ENCODE measurements at places on chromosomes 6 and 20. TPM values are rescaled to one million over a fixed set of nuclear protein-coding genes. Genes with fewer than 3 reads are reported as not detected.

KIF6 gene
- total RNA-seq = 0.79 TPM

GRCh38 chr6:138593909-138594757 is 94.8 kb upstream of the NHSL1 start:
- peaks cover 33% of the 10 kb centered on the region for H3K4me1 ChIP-seq
- no peak for DNase-seq
- H3K27me3 ChIP-seq = no peaks in the 10 kb centered on the region

GRCh38 chr6:27863962-27864905 is 48.0 kb downstream of the OR2B2 start:
- H3K4me1 ChIP-seq = peaks cover 12% of the 10 kb centered on the region
- H3K4me3 ChIP-seq = peak overlapping the region; percentile 97
- H3K36me3 ChIP-seq = peaks cover 5% of the 10 kb centered on the region

- H3K27me3 ChIP-seq = no peaks in the 10 kb centered on the region
- peaks cover 5% of the 10 kb centered on the region for H3K4me1 ChIP-seq
- peak overlapping the region; percentile 90 for H3K27ac ChIP-seq
- H3K4me3 ChIP-seq = peak overlapping the region; percentile 37
These were observed 374.3 kb downstream of the CDH26 start for GRCh38 chr20:60332523-60332922.

SLC17A9 gene
- 3.9 TPM for total RNA-seq

GRCh38 chr6:128327890-128328289 is 192.5 kb downstream of the PTPRK start:
- H3K36me3 ChIP-seq = peaks cover 28% of the 10 kb centered on the region
- H3K27ac ChIP-seq = no peak overlapping the region
- DNase-seq = no peak
- H3K4me3 ChIP-seq = no peak overlapping the region
- no peaks in the 10 kb centered on the region for H3K27me3 ChIP-seq

SEMG1 gene
- total RNA-seq = not detected

DNA sequence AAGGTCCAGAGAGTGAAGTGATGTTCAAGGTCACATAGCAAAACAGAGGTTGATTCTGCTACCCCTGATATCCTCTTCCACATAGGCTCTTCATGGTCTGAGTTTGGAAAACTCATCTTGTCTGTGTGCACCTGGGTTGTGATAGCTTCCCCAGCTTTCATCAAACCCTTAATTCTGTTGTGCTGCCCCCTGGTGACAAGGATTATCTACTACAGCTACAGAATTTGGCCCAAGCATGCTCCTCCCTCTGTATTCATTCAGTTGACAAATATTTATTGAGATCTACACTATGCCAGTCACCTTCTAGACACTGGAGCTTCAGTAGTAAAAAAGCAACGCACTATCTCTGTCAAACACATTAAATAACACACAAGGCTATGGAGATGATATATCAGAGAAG is 50.4 kb downstream of the SMPDL3A start:
- no peak overlapping the region for H3K4me3 ChIP-seq
- H3K4me1 ChIP-seq = peaks cover 5% of the 10 kb centered on the region
- H3K36me3 ChIP-seq = no peaks in the 10 kb centered on the region
- H3K27me3 ChIP-seq = peaks cover 18% of the 10 kb centered on the region

SIRPA gene
- 11.4 TPM for total RNA-seq

DNA sequence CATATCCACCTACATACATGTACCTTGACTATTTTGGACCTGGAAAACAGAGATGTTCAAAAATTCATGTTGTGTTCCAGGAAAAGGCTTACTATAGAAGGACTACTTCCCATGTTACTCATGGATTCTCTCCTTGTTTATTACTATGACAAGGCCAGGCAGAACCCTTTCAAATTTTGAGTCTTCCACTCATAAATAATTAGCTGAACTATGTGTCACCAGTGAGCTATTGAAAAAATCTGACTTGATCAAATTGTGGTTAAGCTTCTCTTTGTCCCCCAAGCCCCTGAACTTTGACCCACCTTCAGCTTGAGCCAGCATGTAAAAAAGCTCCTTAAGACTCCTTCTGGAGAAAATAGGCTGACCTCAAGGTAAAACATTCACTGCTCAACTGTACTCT is 1142.8 kb upstream of the EYS start:
- H3K27ac ChIP-seq = no peak overlapping the region
- H3K27me3 ChIP-seq = no peaks in the 10 kb centered on the region
- no peaks in the 10 kb centered on the region for H3K4me1 ChIP-seq
- no peaks in the 10 kb centered on the region for H3K36me3 ChIP-seq

APCDD1L gene
- 0.53 TPM for total RNA-seq

CDK5RAP1 gene
- total RNA-seq = 58.3 TPM

- H3K4me1 ChIP-seq = no peaks in the 10 kb centered on the region
- no peak for DNase-seq
- H3K4me3 ChIP-seq = no peak overlapping the region
- no peaks in the 10 kb centered on the region for H3K36me3 ChIP-seq
- no peak overlapping the region for H3K27ac ChIP-seq
- no peaks in the 10 kb centered on the region for H3K27me3 ChIP-seq
These were observed 18.1 kb downstream of the HTR1B start for GRCh38 chr6:77445214-77445613.

- no peaks in the 10 kb centered on the region for H3K36me3 ChIP-seq
- H3K4me3 ChIP-seq = no peak overlapping the region
- no peak overlapping the region for H3K27ac ChIP-seq
- H3K4me1 ChIP-seq = no peaks in the 10 kb centered on the region
- DNase-seq = no peak
These were observed 114.0 kb upstream of the HDGFL1 start for GRCh38 chr6:22455378-22455777.

TENT5A gene
- 50.9 TPM for total RNA-seq

DNA sequence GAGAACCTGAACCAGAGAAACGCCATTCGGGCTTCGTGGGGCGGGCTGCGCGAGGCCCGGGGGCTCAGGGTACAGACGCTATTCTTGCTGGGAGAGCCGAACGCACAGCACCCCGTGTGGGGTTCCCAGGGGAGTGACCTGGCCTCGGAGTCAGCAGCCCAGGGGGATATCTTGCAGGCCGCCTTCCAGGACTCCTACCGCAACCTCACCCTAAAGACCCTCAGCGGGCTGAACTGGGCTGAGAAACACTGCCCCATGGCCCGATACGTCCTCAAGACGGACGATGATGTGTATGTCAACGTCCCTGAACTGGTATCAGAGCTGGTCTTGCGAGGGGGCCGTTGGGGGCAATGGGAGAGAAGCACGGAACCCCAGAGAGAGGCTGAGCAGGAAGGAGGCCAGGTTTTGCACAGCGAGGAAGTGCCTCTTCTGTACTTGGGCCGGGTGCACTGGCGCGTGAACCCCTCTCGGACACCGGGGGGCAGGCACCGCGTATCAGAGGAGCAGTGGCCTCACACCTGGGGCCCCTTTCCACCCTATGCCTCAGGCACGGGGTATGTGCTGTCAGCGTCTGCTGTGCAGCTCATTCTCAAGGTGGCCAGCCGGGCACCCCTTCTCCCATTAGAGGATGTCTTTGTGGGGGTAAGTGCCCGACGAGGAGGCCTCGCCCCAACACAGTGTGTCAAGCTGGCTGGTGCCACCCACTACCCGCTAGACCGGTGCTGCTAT is 904 bp downstream of the B3GALT4 start:
- no peaks in the 10 kb centered on the region for H3K27me3 ChIP-seq
- H3K4me1 ChIP-seq = peaks cover 26% of the 10 kb centered on the region
- peak overlapping the region; percentile 91 for H3K4me3 ChIP-seq
- H3K27ac ChIP-seq = peak overlapping the region; percentile 92
- DNase-seq = no peak
- H3K36me3 ChIP-seq = peaks cover 24% of the 10 kb centered on the region

DNA sequence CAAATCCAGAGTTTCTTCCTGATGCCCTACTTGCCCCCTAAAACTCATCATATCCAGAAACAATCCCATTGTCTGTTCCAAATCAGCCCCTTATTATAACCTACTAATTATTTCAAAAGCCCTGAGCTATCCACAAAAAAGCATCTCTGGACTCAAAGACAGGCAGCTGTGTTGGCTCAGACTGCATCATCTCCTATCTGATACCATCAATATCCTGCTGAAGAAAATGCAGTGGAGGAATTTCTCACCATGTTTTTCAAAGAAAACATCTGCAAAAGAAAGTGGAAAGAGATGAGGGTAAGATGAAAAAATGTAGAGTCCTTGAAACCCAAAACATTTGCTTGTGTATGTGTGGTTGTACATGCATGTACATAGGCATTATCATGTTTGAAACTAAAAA is 153.0 kb upstream of the DEFB112 start:
- H3K4me1 ChIP-seq = no peaks in the 10 kb centered on the region
- H3K27ac ChIP-seq = no peak overlapping the region

GRCh38 chr20:4369798-4370124 is 351.9 kb upstream of the PRND start:
- DNase-seq = no peak
- H3K27ac ChIP-seq = no peak overlapping the region
- no peaks in the 10 kb centered on the region for H3K36me3 ChIP-seq
- H3K4me3 ChIP-seq = no peak overlapping the region
- H3K27me3 ChIP-seq = no peaks in the 10 kb centered on the region
- H3K4me1 ChIP-seq = no peaks in the 10 kb centered on the region

DNA sequence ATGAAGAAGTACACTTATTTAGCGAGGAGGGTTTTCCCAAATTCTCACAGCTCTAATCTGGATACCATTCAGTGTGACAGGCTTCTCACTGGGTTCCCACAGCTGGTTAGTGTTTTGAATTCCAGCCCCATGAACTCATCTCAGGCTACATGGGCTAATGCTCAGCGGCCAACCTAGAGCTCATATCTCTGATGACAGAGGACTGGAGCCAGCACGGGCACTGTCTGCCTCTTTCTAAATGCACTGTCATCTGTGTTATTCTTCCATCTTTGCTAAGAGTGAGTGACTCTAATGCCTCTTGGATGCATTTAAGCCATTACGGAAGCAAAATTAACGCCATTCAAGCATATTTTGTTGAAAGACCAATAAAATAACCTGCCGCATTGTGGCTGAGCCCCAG is 308.9 kb upstream of the JAG1 start:
- peak overlapping the region; percentile 6 for H3K27ac ChIP-seq
- no peak for DNase-seq
- peaks cover 22% of the 10 kb centered on the region for H3K4me1 ChIP-seq
- H3K4me3 ChIP-seq = no peak overlapping the region
- H3K27me3 ChIP-seq = no peaks in the 10 kb centered on the region
- no peaks in the 10 kb centered on the region for H3K36me3 ChIP-seq

ARMH2 gene
- not detected for total RNA-seq

DNA sequence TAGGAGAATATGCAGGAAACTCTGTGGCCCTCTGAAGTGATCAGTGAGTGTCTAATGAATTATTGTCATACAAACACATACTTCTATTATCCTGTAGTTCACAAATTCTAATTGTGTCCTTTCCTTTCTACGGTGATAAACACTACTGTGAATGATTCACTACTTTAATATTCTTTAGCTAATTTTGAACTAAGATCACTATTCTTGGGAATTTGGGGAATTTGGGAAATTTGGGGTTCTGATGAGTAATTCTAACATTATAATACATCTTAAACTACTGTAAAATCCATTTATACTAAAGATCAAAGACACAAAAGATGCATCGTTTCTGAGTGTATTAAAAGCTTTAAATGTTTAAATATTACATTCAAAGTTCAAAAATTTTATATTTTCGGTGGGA is 1287.2 kb upstream of the CITED2 start:
- H3K36me3 ChIP-seq = no peaks in the 10 kb centered on the region
- no peak overlapping the region for H3K4me3 ChIP-seq
- DNase-seq = no peak
- H3K27me3 ChIP-seq = no peaks in the 10 kb centered on the region
- H3K4me1 ChIP-seq = no peaks in the 10 kb centered on the region

RIPOR2 gene
- 2.1 TPM for total RNA-seq

GRCh38 chr6:167056370-167056769 is 57.2 kb downstream of the CEP43 start:
- H3K4me1 ChIP-seq = no peaks in the 10 kb centered on the region
- H3K4me3 ChIP-seq = no peak overlapping the region
- peaks cover 3% of the 10 kb centered on the region for H3K27me3 ChIP-seq
- H3K27ac ChIP-seq = no peak overlapping the region
- no peak for DNase-seq
- no peaks in the 10 kb centered on the region for H3K36me3 ChIP-seq

GRCh38 chr20:35048739-35049138 is 43.9 kb downstream of the TRPC4AP start:
- H3K27me3 ChIP-seq = no peaks in the 10 kb centered on the region
- no peaks in the 10 kb centered on the region for H3K4me1 ChIP-seq
- peaks cover 51% of the 10 kb centered on the region for H3K36me3 ChIP-seq
- no peak overlapping the region for H3K27ac ChIP-seq
- no peak for DNase-seq

GRCh38 chr6:109291902-109292301 is 90.4 kb downstream of the CD164 start:
- H3K4me3 ChIP-seq = peak overlapping the region; percentile 38
- peak overlapping the region; percentile 72 for H3K27ac ChIP-seq
- H3K27me3 ChIP-seq = no peaks in the 10 kb centered on the region

GRCh38 chr20:4684837-4685413 is 36.8 kb upstream of the PRND start:
- no peak overlapping the region for H3K27ac ChIP-seq
- H3K4me1 ChIP-seq = peaks cover 11% of the 10 kb centered on the region
- H3K4me3 ChIP-seq = no peak overlapping the region
- H3K27me3 ChIP-seq = peaks cover 29% of the 10 kb centered on the region
- no peaks in the 10 kb centered on the region for H3K36me3 ChIP-seq

CCM2L gene
- total RNA-seq = 0.19 TPM

DNA sequence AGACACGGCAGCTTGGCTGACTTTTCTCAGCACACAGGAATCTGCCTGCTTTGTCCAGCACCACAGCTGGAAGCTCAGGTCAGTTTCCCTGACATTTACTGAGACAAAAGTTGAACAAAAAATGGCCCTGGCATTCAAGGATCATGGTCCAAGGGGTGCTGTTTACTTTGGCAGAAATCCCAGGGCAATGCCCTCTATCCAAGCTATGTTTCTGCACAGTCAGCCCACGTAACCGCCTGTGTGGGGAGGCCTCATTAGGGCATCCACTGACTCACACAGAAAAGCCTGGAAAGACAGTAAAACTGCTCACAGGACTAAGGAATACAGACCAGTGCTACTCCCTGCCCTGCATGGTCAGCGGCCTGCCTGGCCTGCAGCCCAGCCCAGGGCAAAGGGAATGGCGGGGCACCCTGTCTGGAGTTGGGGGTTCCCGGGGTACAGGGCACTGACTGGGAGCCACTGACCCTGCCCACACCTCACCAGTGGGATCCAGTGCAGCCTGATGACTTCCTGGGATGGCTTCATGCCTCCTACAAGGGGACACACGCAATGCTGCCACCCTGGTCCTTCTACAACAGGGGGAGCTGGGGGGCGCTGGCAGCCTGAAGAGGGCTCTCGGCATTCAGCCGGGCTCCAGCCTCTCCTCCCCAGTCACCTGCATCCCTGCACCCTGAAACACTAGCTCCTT is 77.1 kb downstream of the NINL start:
- no peak overlapping the region for H3K27ac ChIP-seq
- H3K4me3 ChIP-seq = no peak overlapping the region
- no peak for DNase-seq
- H3K36me3 ChIP-seq = peaks cover 54% of the 10 kb centered on the region

DNA sequence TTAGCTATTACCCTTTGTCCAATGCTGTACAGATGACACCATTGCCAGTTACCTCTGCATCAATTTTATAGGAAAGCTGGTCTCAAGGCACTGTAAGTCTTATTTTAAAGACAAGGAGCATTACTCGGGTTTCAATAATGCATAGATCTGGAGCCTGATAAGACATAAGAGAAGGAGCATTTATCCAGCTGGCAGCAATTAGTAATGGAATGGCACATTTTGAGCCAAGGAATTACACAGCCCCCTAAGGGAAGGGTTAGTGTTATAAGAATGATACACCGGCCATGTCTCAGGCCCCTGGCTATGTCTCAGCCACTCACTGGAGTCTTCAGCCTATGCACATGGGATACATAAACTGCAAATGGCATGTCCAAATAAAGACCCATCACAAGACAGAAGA is 23.1 kb upstream of the TMEM242 start:
- peaks cover 23% of the 10 kb centered on the region for H3K27me3 ChIP-seq
- no peak overlapping the region for H3K4me3 ChIP-seq
- DNase-seq = no peak
- no peak overlapping the region for H3K27ac ChIP-seq
- H3K4me1 ChIP-seq = peaks cover 4% of the 10 kb centered on the region

All from type B pancreatic cell (in vitro differentiated cells).